ENCODE measurements at places on chromosomes 11 and 22.

DNA sequence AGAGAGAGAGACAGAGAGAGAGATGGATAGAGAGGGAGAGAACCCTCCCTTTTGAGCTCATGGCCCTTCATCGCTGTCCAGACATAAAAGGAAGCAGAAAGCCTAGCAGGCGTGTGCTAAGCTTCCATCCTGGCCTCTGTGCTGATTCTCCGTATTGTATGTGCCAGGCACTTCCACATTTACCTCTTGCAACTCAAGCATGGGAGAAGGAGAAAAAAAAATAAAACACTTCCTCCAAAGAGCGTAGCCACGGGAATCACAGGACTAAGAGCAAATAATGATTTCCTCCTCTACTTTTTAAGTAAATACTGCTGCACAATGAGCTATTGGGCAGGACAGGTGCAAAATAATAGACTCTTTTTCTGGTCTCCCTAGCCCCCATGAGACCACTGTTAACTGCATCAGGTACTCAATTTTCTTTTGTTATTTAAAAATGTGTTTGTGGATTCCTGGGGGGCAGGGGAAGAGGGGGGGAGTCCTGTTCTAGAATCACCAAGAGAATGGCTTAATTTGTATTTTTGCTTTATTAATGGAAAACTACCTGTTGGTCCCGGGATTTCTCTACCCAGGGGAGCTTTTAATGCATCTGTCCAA, 154.3 kb downstream of the NXPE2 start:
- DNase-seq, result peak; percentile 69

DNA sequence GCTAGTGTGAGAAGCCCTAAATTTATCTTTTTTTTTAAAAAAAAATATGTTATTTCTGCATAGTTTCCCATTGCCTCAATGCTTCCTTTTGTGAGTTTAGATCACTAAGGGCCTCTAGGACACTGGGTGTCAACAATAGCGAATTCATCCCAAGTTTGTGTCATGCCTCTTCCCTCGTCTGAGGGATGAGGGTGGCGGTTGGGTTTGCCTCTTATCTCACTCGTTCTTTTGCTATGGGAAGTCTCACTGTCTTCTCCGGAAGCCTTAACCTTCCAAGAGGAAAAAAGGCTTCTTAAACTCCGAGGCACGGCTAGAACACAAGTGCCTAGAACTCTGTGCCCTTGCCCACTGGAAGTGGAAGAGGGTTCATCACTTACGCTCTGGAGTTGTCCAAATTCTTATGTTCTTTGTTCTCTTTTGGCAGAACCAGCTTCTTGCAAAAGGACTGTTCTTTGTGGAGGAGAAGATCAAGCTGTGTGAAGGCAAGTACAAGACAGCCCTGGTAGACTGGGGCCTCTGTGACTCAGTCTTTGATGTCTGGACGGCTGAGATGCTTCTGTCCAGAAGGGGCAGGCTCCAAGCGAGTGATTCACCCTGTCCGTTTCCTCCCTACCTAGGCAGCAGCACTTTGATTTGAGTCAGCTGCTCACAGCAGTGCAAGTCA, 78.5 kb downstream of the TRAF6 start:
- no peak for DNase-seq

GRCh38 chr11:93526641-93527583, 16.3 kb downstream of the SMCO4 start:
- DNase-seq, result no peak

DNA sequence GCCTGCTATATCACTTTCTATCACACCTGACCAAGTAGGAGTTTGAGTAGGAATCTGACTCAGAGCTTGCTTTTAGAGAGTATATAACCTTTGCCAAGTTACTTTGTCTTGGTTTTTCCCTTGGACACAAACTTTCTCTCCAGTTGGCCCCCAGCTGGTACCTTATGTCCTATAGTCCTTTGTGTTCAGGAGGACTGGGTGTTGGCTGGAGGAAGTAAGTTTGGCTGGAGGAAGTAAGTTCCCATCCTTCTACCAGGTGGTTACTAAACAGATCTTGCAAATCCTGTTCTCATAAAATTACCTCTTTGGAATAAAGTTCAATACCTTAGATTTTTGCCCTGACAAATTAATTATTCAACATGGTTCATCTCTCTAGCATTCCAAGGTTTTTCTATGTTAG, 37.2 kb downstream of the SPON1 start:
- no peak for DNase-seq

GRCh38 chr11:121334973-121335710, 42.6 kb downstream of the SC5D start:
- peak; percentile 18 for DNase-seq

DNA sequence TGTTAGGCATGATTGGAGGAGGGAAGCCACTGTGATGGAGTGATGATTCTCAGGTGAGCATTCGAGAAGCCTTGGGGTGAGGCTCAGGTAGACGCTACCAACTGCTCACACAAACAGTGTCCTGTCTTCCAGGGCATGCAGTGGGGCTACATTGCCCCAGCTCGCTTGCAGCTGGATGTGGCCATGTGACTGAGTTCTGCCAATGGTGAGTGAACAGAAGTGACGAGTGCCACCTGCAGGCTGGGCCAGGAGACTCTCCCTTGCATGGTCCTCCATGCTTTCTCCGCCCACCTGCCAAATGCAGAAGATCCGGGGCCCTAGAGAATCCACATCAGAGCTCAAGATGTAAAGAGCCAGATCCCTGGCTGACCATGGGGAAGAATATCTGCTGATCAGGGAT, 195.9 kb downstream of the BCR start:
- no peak for DNase-seq

GRCh38 chr11:4140067-4140636, 45.6 kb downstream of the RRM1 start:
- DNase-seq, result no peak

DNA sequence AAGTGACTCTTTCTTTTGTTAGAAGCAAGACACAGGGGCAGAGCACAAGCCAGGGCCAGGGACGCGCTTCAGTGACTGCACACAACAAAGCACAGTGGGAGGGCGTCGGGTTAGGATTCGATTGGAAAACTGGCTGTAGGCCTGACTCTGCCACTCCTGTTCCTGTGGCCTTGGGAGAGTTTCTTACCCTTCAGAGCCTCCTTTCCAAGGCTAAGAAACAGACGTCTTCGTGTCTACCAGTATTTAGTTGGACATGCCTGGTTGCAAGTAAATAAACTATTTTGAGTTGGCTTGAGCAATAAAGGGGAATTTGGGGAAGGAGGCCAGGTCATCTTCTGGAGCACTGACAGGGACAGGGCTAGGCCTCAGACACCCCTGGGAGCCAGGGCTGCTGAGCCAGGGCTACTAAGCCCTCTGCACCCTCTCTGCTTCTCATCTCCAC, 549.1 kb downstream of the INSC start:
- DNase-seq, result peak; percentile 93

- DNase-seq, result no peak
Measured at GRCh38 chr11:130269326-130269943, 45.3 kb downstream of the ZBTB44 start.

GRCh38 chr11:14622223-14622954, 21.2 kb upstream of the PDE3B start:
- DNase-seq, result no peak

- no peak for DNase-seq
Measured at GRCh38 chr11:12180257-12181205, 70.1 kb downstream of the MICAL2 start.

- no peak for DNase-seq
Measured at GRCh38 chr11:1699771-1700170, 2.8 kb downstream of the KRTAP5-6 start.

GRCh38 chr11:57567515-57568329, at the start of gene UBE2L6:
UBE2L6 (minus strand) TSS chr11:57567672; CDS start chr11:57567611, 61 bp downstream.
- DNase-seq, result peak; percentile 90

DNA sequence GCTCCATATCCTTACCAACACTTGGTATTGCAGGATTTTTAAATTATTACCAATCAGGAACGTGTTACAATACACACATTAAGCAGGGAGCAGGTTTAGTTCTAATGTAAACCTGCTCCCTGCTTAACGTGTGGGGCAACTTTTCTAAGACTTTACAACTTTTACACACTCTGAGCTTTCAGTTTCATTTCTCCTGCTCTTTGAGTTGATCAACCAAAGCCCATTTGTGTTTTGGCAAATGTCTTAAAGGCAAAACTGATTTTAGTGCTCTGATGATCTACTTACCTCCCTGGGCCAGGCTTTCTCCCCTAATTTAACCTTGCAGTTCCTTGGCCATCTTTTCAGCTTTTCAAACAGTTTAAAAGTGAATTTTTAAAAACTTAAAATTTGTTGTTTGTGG, 70.9 kb downstream of the ZBTB44 start:
- no peak for DNase-seq

DNA sequence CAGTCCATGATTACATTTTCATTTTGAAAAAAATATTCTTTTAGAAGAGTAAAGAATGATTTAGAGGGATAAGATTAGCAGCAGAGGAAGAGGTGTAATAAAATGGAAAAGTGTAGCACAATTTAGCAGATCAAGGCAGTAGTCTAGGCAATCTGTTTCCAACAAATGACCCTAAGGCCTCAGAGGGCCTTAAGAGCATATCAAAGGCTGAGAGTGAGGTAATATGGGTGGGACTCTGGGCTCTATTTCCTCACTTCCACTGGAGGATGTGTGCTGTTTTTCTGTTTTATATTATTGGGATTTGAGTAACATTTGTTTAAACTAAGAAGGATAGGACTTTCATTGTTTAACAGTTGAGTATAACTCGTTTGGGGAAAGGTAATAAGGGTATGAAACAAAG, 28.8 kb downstream of the CCDC81 start:
- no peak for DNase-seq

DNA sequence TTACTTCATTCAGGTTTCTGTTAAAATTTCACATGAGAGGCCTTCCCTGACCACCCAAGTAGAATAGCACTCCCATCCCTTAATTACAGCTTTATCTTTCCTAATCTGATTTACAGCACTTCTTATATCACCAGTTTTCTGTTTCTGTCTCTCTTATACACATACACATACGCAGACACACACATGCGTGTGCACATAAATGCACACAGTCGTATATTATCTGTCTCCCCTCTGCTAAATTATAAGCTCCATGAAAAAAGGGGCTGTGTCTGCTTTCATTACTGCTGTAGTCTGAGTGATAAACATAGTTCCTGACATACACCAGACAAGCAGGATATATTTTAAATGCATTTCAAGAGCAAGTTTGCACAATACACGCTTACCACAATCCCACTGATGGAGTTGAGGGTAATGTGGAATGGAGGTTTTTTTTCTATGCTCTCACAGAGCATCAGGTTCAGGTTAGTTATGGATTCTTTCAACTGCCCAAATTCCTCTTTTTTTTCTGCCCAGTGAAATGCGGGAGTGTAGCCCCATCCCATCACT, 13.7 kb upstream of the TOP3B start:
- DNase-seq, result no peak
